Activated CD8-positive, alpha-beta memory T cell treated with anti-CD3 and anti-CD28 coated beads for 1 hour (primary cell): ENCODE measurements at places on chromosomes 1 and 21.

DNA sequence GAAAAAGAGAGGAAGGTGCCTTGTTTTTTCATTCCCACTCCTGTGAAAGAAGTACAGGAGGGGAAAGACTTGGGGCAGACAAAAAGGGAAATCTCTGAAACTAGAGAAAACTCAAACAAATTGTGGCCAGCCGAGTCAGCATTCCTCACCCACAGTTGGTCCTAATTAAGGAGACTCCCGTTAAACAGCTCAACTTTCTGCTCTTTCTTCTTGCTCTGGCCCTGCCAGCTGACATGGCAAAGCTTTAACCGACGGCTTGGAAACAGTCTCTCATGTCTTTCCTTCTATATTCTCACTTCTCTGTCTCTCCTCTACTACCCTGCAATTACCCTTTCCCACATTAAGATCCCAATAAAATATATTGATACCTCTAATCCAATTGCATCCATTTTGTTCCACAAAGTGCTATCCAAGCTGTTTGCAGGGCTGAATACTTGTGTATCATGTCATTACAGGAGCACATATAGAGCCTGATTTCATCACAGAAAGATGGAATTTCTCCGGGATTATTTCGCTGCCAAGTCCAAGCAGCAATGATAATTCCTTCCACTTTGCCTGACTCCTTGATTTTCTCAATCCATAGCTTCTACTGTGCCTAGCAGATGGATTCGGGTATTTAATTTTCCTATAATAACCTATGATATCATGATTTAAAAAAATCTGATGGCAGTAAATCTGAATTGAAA is 65.4 kb upstream of the IPO9 start:
- no peak for DNase-seq

GRCh38 chr1:43238085-43238484 is 31.7 kb upstream of the TMEM125 start:
- no peak for DNase-seq

GRCh38 chr1:185969524-185969991 is 235.4 kb downstream of the HMCN1 start:
- no peak for DNase-seq

DNA sequence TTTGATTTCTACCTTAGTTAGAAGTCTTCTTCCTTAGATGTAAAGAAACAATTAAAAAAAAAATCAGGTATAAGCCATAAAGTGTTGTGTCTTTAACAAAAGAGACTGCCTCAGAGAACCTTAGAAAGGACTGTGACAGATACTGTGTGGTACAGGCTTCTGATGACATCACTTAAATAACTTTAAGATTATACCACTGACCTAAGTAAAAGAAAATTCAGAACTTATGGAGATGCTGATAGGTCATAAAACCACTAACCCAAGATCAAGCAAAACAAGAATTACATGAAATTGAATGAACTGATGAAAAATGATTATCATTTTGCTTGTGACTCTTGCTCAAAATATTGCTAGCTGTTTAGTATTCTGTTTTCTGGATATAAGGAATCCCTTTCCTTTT is 220.8 kb downstream of the NRIP1 start:
- no peak for DNase-seq

DNA sequence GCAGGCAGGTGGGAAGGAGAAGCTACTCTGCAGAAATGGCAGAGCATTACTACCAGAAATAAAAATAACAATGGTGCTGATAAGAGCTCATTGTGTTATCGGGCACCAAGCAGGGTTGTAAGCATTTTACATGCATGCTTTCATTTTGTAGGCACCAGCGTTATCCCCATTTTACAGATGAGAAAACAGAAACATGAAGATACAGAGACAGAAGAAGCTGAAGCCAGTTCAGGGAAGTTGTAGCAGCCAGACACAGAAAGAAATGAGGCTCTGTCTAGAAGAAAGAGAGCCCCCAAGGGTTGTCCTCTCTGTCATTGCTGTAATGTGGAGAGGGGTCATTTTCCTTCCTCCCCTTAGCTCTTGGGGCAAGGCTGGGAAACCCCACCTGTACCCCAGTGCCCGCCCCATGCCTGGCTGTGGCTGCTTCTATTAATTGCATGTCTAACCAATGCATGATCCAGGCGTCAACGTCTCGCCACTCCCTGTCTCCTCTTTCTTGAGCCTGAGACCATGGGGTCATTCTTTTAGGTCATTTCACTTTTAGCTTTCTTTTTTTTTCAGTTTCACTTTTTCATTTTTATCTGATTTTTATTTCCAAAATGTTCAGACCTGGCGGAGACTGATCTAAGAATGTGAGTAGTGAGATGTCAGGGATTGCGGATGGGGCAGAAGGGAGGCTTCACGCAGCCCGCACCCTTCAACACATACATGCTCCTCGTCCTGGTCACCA is 6.8 kb downstream of the OLIG1 start:
- no peak for DNase-seq

GRCh38 chr21:37237764-37238163 is 29.4 kb downstream of the VPS26C start:
- DNase-seq: no peak

GRCh38 chr1:29576510-29576909 is 340.2 kb downstream of the PTPRU start:
- DNase-seq: no peak

DNA sequence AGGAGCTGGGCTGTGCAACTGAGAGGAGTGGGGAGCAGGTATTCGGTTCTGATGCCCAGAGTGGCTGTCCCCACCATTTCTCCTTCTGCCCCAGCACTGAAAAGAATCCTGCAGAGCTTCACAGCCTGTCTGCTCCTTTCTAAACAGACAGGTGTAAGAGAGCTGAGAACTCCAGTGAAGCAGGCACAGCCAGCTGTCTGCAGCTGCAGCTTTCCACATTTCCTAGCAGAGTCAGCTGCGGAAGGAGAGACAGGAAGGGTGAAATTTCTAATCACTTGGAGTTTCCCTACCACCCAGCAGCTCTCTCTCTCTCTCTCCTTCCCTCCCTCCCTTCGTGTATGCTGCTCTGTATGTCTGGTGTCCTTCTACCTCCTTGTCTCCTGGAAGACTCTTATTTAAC is 40.5 kb upstream of the GJB5 start:
- DNase-seq: no peak

GRCh38 chr1:150005606-150006005 is 4.9 kb downstream of the OTUD7B start:
- DNase-seq: no peak

DNA sequence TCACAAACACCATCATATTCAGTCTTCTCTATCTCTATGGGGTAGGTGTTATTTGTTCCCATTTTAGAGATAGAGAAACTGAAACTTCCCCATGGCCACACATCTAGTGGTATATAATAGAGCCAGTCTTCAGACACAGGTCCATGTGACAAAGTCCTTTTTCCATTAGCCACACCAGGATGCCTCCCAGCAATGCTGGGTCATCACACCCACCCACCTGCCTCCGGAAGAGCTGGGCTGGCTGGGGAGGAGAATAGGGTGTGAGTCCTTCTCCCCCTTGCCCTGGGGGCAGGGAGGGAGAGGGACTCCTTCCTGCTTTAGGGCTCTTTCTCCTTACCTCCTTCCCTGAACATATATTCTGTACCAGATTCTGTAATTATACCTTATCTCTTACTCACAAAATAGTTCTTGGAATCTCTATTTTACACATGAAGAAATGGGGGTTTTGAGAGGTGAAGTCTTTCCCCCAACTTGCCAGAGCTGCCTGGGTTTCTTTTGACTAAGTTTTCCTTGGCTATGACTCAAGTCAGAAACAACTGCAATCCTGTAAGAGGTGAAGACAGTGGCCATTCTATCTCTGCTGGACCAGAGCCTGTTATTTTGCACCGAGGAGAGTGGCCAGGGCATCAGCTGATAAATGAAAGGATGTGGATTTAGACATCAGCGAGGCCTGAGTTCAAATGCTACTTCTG is 30.0 kb downstream of the SOX13 start:
- DNase-seq: no peak

GRCh38 chr21:41500931-41501381 is 7.0 kb downstream of the TMPRSS2 start:
- no peak for DNase-seq

- no peak for DNase-seq
Measured at GRCh38 chr1:23124259-23125026, 44.2 kb downstream of the LUZP1 start.

DNA sequence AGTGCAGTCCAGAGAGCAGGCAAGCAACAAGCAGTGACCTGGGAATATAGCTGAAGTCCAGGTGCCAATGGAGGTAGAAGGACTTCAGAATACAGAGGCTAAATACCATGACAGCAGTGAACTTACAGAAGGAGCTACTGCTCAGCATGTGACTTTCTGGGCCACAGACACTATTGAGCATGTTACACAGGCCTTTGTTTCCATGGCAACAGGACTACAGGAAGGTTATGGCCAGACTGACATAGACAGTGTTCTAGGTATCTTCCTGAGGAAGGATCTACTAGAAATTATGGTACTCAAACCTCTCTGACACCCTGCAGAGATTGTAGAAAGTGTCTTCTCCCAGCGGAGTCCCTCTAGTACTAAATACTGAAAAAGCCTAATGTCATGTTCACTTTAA is 11.0 kb downstream of the OR2M5 start:
- DNase-seq: no peak

GRCh38 chr1:182624577-182624976 is 20.4 kb upstream of the RGS16 start:
- DNase-seq: no peak

- no peak for DNase-seq
Measured at GRCh38 chr1:198678901-198679329, 40.1 kb downstream of the PTPRC start.

DNA sequence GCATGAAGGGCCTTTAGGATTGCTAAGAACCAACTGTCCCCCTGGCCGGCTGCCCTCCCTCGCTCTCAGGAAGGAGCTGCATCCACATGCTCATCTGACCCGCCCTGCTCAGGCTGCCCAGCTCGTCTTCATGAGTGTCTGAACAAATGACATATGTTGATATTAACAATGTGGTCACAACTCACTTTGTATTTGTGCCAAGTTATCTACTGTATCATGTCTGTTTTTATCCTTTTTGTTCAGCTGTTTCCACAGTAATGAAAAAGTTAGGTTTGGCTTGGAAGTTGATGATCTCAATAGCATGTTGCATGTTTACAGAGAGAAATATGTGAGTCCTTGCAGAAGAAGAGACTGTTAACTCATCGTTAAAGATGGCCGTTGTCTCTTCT is 75.1 kb downstream of the PHTF1 start:
- no peak for DNase-seq

DNA sequence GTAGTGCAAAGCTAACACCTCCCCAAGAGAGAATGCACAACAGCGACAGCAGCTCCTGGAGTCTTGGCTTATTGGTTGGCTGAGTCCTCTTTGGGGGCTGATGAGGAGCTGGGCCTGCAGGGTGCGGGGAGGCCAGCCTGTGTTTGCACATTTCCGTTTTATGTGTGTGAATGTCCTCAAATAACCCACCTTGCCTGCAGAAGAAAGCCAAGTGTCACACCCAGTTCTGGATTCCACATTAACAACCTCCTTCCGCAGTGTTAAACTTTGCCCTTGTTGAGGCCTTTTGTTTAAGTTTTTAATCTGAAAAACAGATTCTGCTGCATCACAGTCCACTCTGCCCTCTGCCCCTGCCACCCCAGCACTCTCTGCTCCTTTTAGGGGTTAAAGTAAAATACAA is 274.5 kb downstream of the TM2D1 start:
- DNase-seq: no peak

DNA sequence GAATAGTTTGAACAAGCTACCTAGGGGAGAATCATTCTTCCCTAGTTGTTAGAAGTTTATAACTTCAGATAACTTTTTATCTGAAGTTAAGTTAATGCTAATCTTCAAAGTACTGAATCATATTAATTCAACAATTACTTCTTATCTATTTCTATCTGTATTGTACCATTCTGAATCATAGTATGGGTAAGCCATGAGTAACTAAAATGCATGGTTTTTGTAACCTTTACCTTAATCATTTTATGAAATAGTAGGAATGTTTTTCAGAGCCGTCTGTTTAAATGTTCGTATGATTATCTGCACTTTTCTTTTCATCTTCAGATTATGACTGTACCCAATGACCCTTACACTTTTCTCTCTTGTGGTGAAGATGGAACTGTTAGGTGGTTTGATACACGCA is 50.3 kb upstream of the MPC2 start:
- no peak for DNase-seq

DNA sequence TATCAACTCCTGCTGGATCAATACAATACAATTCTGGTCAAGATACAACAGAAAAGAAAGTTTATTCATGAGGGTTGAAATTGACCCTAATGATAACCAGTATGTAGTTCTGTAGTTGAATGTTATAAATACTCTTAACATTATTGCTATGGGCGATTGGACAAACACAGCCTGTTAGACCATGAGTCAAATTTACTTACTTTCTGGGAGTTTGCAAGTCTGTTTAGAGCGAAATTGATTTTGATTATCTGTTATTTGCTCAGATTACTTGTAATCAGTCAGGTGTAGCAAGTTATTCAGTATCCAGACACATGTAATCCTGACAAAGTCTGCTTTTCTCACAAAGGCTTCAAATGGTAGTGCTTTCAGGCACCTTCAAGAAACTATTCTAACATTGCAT is 216.6 kb upstream of the B3GALT2 start:
- DNase-seq: no peak

- DNase-seq: no peak
Measured at GRCh38 chr1:13807209-13807608, 107.2 kb downstream of the PRDM2 start.

- no peak for DNase-seq
Measured at GRCh38 chr1:77347646-77348045, 65.8 kb downstream of the AK5 start.

GRCh38 chr1:170853867-170854266 is 81.5 kb upstream of the MROH9 start:
- DNase-seq: no peak

- DNase-seq: no peak
Measured at GRCh38 chr1:226993814-226994585, 53.9 kb downstream of the COQ8A start.

DNA sequence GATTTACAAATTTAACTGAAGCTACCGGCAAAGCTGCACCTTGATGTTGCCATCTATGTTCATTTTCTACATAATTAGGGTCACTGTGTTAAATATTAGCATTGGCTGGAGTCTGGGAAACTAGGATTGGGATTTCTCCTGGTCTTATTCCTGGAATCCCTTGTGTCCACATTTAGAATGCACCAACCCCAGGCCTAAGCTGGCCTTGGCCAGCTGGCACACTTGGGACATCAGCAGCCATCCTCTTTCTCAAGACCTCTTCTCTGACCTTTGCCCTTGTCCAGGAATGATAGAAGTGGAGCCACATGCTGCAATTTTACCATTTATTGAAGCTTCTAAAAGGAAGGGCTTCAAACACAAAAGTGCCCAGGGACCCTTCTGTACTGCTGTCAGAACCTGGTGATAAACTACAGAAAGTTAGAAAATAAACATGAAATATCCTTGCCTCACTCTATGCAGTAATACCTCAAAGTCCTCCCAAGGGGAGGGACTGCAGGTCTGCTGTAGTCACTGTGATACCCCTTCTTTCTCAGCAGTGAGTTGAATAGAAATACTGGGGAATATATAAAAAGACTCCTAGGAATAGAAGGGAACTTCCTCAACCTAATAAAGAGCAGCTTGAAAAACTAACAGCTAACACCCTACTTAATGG is 13.7 kb upstream of the PIGC start:
- no peak for DNase-seq

- no peak for DNase-seq
Measured at GRCh38 chr1:154859786-154860155, 10.3 kb downstream of the KCNN3 start.
